Bronchial smooth muscle cell (primary cell): ENCODE measurements at places on chromosomes 7 and 10. TPM values are rescaled to one million over a fixed set of nuclear protein-coding genes. Genes with fewer than 3 reads are reported as not detected.

Gene INSYN2A
- 2.2 and 7.7 TPM in 2 replicates for total RNA-seq

Gene RNF148
- 0.16 and 0.26 TPM in 2 replicates for total RNA-seq

Gene TMED4
- total RNA-seq, result 68.9 and 78.0 TPM in 2 replicates

Gene LRIT1
- total RNA-seq, result not detected in 2 replicates

Gene ANKRD61
- total RNA-seq, result not detected in 2 replicates

Gene ARMH3
- 9.3 and 9.4 TPM in 2 replicates for total RNA-seq

Gene CARD11
- total RNA-seq, result under 0.01 TPM in 1 of 2 replicates, not detected in the other

Gene EBLN1
- not detected in 2 replicates for total RNA-seq

Gene C10orf53
- not detected in 2 replicates for total RNA-seq

Gene FAM25G
- total RNA-seq, result not detected in 2 replicates

Gene CPN1
- not detected in 2 replicates for total RNA-seq

Gene LRRC4
- total RNA-seq, result 0.32 and 1.9 TPM in 2 replicates

Gene FAM24B
- 7.3 and 10.7 TPM in 2 replicates for total RNA-seq

Gene PRSS2
- total RNA-seq, result not detected in 2 replicates

Gene GIMAP5
- total RNA-seq, result not detected in 2 replicates

Gene SYCE1
- under 0.01 TPM in 1 of 2 replicates, not detected in the other for total RNA-seq

Gene SMKR1
- not detected in 2 replicates for total RNA-seq

Gene LGI1
- 0.26 TPM in 1 of 2 replicates, not detected in the other for total RNA-seq

Gene NPY
- not detected in 2 replicates for total RNA-seq

Gene PLXNA4
- total RNA-seq, result 0.47 and 2.5 TPM in 2 replicates

Gene COPG2
- total RNA-seq, result 31.3 and 38.5 TPM in 2 replicates

Gene CFAP46
- total RNA-seq, result 0.95 and 1.2 TPM in 2 replicates

Gene UPK3BL1
- total RNA-seq, result 9.3 and 13.2 TPM in 2 replicates

Gene WEE2
- 0.17 TPM in 1 of 2 replicates, not detected in the other for total RNA-seq

Gene CALML3
- not detected in 2 replicates for total RNA-seq

Gene MRPS24
- total RNA-seq, result 85.0 and 105 TPM in 2 replicates

Gene FFAR4
- total RNA-seq, result not detected in 2 replicates

Gene IL15RA
- 1.4 and 5.3 TPM in 2 replicates for total RNA-seq

Gene EXOSC1
- total RNA-seq, result 34.5 and 34.6 TPM in 2 replicates

Gene WDR11
- 57.2 and 61.6 TPM in 2 replicates for total RNA-seq

Gene JAKMIP3
- total RNA-seq, result 0.16 and 0.26 TPM in 2 replicates

Gene CLCN1
- total RNA-seq, result 0.09 TPM in 1 of 2 replicates, not detected in the other

Gene ACHE
- under 0.01 and 0.17 TPM in 2 replicates for total RNA-seq

Gene FAM180A
- 14.7 and 20.2 TPM in 2 replicates for total RNA-seq

Gene CDHR1
- not detected in 2 replicates for total RNA-seq

Gene XRCC2
- total RNA-seq, result 0.26 and 0.47 TPM in 2 replicates

Gene BAG3
- 4.4 and 5.2 TPM in 2 replicates for total RNA-seq

Gene MYL10
- total RNA-seq, result not detected in 2 replicates

Gene OR6B1
- not detected in 2 replicates for total RNA-seq
